ENCODE measurements at places on chromosomes 2 and 18.
A peak's percentile ranks its signal among the peaks of the same experiment; 100 is the strongest.

DNA sequence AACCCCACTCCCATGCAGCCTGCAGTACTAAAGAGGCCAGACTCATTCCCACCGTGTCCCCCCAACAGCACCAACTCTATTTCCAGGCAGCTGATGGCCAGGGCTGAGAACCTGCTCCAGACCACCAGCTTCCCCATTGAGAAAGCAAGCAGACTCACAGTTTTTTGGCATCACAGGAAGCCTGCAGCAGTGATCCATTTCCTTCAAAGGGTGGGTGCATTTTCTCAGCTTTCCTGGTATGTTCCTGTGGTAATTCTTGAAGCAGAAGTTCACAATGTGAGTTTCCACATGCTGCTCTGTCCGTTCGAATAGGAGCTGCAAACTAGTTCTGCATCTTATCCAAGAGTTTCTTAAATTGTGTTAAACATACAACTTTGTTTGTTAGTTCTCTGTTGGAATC lies 1249.6 kb upstream of the FAM98A start:
- DNase-seq = no peak

GRCh38 chr2:161382747-161383146 lies 33.4 kb upstream of the TBR1 start:
- no peak for DNase-seq

DNA sequence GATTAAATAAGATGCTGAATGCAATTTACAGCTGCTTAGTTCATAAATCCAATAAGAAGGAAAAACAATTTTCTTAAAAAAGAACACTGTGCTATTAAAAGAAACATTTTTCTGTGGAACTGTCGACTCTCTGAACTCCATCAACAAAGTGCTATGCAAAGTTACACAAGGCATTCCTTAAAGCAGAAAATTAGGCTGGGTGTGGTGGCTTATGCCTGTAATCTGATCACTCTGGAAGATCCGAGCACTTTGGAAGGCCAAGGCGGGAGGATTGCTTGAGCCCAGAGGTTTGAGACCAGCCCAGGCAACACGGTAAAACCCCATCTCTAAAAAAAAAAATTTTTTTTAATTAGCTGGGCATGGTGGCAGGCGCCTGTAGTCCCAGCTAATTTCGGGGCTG lies 13.0 kb downstream of the MCM6 start:
- no peak for DNase-seq

- no peak for DNase-seq
These were observed 27.8 kb upstream of the KCNF1 start for GRCh38 chr2:10883801-10884478.

GRCh38 chr2:161418715-161419637 lies 2.9 kb downstream of the TBR1 start:
- no peak for DNase-seq

DNA sequence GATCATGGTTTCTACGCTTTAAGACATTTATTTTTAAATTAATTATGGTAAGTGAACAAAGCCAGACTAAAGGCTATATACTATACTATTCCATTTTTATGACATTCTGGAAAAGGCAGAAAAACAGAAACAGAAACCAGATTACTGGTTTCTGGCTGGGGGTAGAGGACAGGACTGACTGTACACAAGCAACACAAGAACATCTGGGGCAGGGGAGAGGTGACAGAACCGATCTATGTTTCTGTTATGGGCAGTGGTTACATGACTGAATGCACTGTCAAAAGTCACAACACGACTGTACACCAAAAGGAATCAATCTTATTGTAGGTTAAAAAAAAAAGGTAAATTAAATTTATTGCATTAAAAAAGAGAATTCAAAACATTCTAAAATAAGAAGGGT lies 64.7 kb downstream of the PTPN2 start:
- no peak for DNase-seq

- no peak for DNase-seq
These were observed 515.0 kb downstream of the TMEM182 start for GRCh38 chr2:103276869-103277268.

- DNase-seq = no peak
These were observed 33.4 kb downstream of the MFSD6 start for GRCh38 chr2:190441564-190441963.

DNA sequence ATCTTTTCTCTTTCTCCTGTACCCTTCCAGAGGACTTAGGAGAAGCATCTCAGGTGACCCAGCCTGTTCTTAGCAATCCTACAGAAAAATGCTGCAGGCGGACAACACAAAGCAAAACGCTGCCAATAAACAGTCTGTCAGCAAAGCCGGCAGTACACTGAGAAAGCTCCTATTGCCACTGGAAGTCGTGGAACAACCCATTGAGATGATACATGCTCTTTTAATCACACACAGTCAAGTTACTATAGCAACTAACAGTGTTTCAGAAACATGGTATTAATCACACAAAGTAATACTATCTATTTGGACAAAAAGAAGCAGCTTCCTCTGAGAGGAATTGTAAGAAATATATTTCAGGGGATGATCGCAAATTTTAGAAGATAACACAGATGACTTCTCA lies 10.5 kb downstream of the CTLA4 start:
- DNase-seq = no peak

GRCh38 chr18:23586249-23587196 lies at the start of gene NPC1:
TSS of gene NPC1 (minus strand) at chr18:23586506. CDS start at chr18:23586343, 163 bp downstream.
- DNase-seq = peak; percentile 81

DNA sequence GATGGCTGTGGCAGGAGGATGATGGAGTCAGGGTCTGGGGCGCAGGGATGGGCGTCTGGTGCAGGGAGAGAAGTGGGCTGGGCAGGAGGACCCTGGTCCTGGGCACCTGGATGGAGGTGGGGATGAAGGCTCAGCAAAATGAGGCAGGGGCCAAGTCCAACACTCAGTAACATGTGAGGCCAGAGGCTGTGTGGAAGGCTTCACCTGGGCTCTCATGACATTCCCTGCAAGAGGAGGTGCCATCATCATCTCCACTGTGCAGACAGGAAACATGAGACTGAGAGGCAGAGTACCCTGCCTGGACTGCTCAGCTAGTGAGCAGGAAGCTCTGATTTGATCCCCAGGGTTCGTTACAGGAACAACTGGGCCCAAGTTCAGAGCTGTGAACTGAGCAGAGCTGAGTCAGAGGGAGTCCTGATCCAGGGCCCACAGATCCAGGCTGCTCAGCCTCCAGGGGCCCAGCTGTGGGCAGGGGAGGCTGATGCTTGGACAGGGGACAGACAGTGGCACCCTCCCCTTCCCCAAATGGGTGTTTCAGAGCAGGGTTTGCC lies 36.9 kb downstream of the HJURP start:
- DNase-seq = no peak

- no peak for DNase-seq
These were observed 101.7 kb upstream of the MSH2 start for GRCh38 chr2:47301277-47301618.

- DNase-seq = peak; percentile 11
These were observed 48.5 kb downstream of the KCNIP3 start for GRCh38 chr2:95345563-95346230.

DNA sequence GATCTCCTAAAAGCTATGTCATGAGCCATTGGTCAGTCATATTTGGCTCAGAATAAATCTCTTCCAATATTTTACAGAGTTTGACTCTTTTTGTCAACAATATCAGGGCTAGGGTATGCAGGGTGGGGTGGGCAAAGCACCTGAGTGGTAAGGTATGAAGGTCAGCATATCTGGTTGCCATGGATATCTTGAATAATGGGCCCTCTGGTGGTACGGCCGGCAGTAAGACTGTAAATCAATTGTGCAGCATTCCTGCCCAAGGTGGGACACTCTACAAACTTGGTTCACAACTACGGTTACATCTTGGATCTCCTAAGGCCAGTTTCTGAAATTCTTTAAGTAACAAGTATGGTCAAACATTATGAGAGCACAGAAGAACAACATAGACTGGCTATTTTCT lies 119.6 kb downstream of the SPOPL start:
- DNase-seq = no peak

GRCh38 chr2:118903551-118904479 lies 38.2 kb upstream of the MARCO start:
- no peak for DNase-seq

DNA sequence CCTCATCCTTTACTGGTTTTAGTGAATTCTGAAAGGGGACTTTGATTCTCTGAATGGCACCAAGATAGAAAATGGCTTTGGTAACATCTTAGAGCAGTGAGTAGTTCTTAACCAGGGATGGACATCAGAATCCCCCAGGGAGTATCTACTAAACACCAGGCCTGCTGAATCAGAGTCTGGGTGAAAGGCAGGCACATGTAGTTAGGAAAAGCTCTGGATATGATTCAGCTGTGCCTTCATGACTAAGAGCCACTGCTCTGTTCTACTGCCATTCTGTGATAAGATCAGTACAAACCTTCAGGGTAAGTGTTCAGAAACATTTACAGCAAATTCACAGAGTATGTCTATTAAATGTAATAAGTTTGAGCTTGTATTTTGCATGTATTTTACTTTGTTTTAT lies 46.2 kb upstream of the B3GNT2 start:
- DNase-seq = no peak

Measured in stimulated activated CD8-positive, alpha-beta memory T cell treated with anti-CD3 and anti-CD28 coated beads, Interleukin-15, amount 100 ng/mL, for 1 hour (primary cell).